ENCODE measurements at places on chromosomes 6 and 20.

DNA sequence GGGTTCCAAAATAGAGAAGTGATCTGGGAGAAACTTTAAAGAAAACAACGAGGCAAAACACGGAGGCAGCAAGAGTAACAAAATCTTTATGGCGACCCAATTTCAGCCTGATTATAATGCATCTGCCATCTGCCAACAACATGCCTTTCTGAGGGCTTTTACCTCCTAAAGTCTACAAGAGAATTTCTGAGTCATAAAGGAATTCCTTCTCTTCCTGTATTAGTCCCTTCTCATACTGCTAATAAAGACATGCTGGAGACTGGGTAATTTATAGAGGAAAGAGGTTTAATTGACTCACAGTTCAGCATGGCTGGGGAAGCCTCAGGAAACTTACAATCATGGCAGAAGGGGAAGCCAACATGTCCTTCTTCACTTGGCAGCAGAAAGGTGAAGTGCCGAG lies 226.6 kb downstream of the HACE1 start:
- no peak for DNase-seq

- DNase-seq: no peak
Observed at GRCh38 chr20:47859278-47859677, 74.0 kb upstream of the SULF2 start.

- no peak for DNase-seq
Observed at GRCh38 chr6:50962213-50962759, 143.6 kb downstream of the TFAP2B start.

GRCh38 chr6:129748901-129749748 lies 39.1 kb upstream of the ARHGAP18 start:
- no peak for DNase-seq

DNA sequence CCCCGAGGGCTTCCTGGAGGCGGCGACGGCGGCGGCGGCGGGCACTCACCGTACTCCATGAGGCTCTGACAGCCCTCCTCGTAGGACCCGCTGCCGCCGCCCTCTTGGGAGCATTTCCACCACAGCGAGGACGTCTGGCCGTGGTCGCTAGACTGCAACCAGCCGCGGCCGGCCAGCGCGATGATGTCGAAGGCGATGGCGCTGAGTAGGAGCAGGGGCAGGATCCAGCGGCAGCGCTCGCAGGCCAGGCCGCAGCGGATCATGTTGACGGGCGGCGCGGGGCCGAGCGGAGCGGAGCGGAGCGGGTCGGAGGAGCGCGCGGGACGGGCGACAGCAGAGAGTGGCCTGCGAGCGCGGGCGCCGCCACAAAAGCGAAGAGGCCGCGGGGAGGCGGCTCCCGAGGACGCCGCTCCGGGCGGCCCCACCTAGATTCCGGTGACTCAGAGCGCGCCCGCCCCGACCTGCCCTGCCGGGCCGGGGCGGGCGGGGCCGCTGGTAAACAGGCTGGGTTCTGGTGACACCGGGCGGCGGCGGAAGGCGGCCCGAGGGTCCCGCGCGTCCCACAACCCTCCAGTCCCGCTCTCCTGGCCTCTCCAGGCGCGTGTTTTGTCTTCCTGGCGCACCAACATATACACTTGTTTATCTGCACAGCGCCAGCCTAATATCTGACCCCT lies at the start of gene PERP:
Gene PERP, minus strand, starts transcription at position 342 of the 674 bp plus-strand sequence. Its CDS starts 79 bp downstream, at position 263.
- peak; percentile 65 for DNase-seq

DNA sequence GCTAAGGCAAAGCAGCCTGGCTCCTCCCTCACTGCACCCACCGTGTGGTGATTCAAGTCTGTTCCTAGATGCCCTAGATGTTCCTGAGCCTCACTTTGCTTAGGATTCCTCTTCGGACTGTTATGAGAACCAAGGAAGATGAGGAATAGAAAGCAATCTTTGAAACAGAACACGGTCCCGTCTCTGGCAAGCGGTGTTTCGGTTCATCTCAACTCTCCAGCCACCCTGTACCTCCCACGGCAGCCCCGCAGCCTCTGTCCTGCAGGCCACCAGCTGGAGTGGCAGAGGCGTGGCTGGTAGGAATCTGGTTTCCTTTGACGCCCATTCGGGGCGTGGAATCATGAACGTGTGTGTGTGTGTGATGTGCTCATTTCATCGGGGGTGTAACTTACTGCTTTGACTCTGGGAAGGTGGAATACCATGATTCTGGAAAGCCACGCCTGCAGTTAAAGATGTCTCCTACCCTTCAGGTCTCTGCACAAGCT lies 21.3 kb downstream of the PDE10A start:
- DNase-seq: no peak

- no peak for DNase-seq
Observed at GRCh38 chr6:159125951-159126352, 43.2 kb upstream of the FNDC1 start.

- DNase-seq: no peak
Observed at GRCh38 chr6:115524821-115525220, 535.9 kb downstream of the FRK start.

DNA sequence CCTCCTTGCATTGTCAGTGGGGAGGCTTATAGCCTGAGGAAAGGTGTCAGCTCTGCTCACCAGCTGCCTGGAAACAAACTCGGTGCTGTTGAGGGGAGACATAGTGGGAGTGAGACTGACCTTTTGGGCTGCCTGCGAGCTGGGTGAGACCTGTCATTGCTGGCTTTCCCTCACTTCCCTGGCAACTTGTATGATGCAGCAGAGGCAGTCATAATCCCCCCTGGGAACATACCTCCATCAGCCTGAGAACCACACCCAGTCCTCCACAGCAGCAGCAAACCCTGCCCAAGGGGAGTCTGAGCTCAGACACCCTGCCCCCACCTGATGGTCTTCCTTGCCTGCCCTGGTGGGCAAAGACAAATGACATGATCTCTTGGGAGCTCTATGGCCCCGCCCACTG lies 521.2 kb upstream of the IMPG1 start:
- no peak for DNase-seq

GRCh38 chr6:130466748-130467061 lies 100.9 kb downstream of the TMEM200A start:
- DNase-seq: no peak

- DNase-seq: no peak
Observed at GRCh38 chr6:36986704-36987047, 680 bp upstream of the MTCH1 start.

DNA sequence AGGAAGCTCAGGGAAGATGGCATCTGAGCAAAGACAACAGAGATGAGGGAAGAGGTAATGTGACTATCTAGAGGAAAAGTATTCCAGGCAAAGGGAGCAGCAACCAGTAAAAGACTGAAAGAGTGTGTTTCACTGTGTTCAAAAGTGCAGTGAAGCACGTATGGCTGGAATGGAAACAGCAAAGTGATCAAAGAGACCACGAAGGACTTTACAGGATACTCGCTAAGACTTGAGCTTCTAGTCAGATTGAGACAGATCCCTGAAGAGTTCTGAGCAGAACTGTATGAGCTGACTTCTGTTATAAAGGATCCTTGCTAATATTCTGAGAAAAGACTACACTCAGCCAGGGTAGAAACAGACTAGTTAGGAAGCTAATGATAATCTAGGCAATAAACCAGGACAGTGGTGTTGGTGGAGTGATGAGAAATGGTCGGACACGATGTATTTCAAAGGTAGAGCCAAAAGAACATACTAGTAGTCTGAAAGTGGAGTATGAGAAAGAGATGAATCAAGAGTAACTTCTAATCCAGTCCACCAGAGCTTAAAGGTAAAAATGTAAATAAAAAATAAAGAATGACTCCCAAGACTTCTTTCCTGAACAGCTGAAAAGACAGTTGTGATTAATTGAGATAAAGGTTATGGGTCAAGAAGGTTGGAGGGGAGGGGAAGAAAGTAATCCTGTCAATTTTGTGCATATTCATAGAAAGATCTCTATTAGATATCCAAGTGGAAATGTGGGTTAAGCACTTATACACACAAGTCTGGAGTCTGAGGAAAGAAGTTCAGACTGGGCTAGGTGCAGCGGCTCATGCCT lies 14.2 kb downstream of the SEC63 start:
- DNase-seq: no peak

DNA sequence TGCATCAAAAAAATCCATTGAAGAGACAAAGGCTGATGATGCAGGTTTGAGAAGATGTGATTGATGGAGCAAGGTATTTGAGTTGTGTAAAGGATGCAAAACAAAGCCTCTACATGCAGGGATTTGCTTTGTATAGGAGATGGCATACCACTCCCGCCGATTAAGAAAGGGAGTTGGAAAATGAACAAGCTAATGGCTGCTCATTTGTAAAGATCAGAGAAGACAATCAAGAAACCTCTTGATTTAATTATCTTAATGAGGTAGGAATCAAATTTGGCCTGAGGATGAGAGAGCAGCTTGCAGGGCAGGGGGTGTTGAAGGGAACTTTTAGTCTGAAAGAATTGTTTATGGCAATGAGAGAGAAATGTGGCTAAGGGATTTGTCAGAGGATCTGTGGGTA lies 448.2 kb upstream of the ADGRB3 start:
- no peak for DNase-seq

GRCh38 chr6:89411145-89412070 lies 665 bp downstream of the RRAGD start:
- peak; percentile 22 for DNase-seq

DNA sequence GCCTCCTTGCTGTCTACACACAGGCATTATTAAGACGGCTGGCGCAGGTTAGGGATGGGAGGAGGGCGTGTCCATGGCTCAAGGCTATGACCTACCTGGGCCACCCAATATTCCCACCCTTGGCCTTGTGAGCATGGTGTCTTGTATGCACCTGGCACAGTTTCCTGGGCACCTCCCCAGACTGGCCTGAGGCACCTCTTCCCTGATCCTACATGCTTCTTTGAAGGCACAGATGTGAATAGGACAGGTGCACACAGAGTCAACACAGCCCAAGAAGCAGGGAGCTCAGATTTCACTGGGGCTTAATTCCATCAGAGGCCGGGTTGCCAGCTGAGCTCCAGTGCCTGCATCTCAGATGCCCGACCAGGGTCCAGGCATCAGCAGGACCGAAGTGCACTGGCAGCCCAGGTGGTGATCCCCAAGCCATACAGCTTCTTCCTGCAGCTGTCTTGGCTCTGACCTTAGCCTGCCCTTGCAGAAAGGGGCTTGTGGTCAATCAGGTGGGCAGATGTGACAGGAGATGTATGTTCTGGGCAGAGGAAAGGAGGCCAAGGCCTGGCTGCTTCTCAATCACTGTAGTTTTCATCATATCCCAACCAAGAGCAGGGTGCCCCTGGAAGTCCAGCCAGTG lies 287.7 kb downstream of the CLIC5 start:
- no peak for DNase-seq

- no peak for DNase-seq
Observed at GRCh38 chr6:118509009-118509617, 39.0 kb upstream of the PLN start.

- DNase-seq: peak; percentile 64
Observed at GRCh38 chr6:131909408-131910218, 41.6 kb downstream of the CCN2 start.

DNA sequence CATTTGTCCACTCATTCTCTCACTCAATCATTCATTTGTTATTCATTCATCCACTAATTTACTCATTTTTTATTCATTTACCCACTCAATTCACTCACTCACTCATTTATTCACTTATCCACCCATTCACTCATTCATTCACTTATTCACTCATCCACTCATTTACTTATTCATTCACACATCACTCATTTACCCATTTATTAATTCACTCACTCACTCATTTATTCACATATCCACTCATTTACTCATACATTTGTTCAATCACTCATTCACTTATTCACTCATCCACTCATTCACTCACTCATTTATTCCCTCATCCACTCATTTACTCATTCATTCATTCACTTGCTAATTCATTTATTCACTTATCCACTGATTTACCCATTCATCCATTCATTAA lies 129.1 kb downstream of the TTLL2 start:
- no peak for DNase-seq

GRCh38 chr20:3194617-3195280 lies 9.7 kb downstream of the DDRGK1 start:
- no peak for DNase-seq

DNA sequence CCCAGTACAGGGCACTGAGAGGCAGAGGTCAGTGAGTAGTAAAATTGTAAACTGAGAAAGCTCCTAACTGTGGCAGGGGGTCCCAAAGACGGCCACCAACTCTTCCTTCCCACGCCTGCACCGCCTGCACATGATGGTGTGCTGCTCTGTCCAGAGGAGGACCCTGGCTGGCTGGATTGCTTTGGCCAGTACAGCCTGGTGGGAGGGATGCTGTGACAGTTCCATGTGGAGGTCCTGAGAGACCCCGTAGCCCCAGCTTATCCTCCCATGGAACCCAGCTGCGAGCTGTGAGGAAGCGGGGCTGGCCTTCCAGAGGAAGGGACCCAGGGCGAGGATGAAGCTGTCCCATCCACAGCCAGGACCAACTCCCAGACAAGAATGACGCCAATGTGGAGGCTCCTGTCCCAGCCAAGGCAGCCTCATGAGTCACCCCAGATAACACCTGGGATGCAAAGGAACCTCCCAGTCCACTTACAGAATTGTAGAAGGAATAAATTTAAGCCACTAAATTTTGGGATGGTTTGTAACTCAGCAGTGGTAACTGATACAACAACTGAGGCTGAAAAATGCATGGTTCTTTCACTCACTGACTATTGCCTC lies 2.0 kb upstream of the ACSS1 start:
- DNase-seq: peak; percentile 16

- no peak for DNase-seq
Observed at GRCh38 chr20:5133998-5134397, 7.2 kb downstream of the CDS2 start.

DNA sequence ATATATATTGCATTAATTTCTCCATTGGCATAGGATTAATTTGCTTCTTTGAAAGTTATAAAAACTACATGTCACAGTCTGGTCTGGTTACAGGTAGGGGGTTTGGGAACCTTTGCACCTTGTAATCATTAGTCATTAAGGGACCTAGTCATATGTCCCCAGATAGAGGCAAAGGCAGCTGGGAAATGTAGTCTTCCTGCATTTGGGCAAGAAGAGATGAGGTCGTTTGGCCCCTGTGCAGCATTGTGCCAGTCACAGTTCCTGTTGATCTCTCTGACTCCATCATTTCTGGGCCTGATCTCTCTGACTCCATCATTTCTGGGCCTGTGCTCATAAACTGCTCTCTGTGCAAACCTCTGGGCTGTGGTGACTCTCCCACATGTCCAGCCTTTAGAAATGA lies 73.2 kb downstream of the BCKDHB start:
- no peak for DNase-seq

GRCh38 chr20:63696306-63696627 lies 185 bp upstream of the TNFRSF6B start:
- DNase-seq: no peak

- DNase-seq: no peak
Observed at GRCh38 chr6:126172131-126172530, 167.8 kb upstream of the CENPW start.

DNA sequence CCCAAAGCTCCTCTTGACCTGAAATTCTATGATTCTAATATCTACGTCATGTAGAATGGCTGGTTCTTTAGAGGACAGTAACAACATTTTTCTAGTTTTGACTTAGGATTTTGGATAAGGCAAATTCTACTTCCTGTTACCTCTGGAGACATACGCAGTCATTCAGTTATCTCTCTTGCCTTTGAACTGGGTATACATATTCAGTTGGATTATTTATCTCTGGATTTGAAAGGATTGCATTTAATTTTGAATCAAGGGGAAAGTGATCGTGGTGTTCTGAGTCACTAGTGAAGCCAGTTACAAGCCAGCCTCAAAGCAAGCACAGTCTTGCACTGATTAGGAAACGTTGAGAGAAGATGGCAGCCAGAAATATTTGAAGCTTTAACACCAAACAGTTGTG lies 35.3 kb upstream of the BCAS1 start:
- no peak for DNase-seq

Data from uterus (tissue), 4 donors.